ENCODE measurements at places on chromosomes 11 and 22.

- DNase-seq: no peak
Observed at GRCh38 chr11:129323896-129324502, 51.6 kb upstream of the BARX2 start.

- no peak for DNase-seq
Observed at GRCh38 chr11:67500831-67501715, 4.1 kb downstream of the PITPNM1 start.

DNA sequence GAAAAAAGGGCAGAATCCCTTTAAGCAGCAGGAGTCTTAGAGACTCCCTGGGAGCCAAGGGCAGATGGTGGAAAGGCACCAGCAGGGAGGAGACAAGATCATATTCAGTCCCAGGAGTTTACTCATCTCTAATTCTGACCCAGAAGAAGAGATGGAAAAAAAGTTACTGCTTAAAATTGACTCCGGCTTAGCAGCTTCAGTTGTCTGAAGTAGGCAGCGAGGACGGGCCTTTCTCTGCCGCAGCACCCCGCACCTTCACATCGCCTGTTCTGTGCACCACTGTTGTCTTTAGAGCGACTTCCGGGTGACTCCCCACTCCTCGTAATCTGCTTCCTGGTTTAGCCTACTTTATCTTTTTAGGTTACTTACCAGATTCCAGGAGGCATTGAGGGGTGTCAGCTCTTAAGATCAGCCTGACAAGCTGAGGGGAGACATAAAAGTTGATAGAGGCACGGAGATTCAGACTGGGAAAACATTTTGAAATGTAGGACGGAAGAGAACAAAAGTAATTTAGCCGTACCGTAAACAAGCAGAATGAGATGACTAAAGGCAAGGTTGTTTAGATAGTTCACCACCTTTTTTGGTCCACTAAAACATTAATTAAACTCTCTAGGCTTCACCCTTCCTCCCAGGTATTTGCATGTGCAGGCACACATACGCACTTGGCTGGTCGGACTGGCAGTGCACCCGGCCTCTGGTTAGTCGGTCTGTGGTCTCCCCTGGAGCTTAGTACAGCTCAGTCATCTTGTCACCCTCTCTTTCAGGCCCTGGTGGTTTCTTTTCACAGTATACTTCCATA lies 74.3 kb downstream of the CECR2 start:
- DNase-seq: no peak

DNA sequence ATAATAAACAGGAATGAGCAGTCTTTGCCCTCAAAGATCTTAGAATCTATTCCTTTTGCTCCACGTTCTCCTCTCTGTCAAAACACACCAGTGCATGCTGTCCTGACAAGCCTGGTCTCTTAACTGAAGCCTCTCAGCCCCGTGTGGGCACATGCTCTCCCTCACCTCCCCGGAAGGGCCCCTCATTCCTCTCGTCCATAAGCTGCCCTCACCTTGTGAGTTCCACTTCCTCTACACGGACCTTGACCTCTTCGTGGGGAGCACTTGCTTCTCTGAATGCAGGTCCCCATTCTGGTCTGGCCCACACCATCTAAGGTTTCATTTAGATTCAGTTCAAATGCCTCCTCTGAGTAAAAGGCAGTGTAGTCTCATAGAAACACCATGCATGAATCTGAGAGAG lies 412.3 kb upstream of the SYN3 start:
- no peak for DNase-seq

DNA sequence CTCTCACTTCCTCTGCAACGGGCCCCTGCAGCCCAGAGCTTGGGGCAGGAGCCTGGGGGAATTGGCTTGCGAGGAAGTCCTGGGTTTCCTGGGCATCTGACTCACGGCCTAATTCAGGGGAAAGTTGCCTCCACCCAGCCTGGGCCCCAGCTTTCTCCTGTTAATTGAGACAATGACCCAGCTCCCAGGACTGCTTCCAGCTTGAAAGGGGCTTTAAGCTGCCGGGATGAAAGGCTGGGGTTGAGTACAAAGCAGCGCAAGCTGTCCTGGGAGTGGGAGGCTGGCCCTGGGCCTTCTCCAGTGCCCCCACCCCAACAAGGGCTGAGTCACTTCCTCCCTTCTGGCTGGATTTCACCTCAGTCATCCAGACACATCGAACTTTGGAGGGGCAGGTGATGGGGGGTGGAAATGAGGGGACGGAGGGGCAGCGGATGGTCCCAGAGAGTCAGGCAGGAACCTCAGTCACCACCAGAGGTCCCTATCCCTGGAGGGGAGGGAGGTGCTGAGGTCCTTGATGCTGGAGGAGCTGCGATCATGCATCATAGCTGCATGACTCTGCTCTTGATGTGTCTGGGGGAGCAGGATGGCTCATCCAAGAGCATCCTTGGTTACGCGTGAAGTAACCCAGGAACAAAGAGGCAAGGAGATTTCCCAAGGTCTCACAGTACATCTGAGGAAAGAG lies 30.1 kb upstream of the OAF start:
- peak; percentile 15 for DNase-seq

GRCh38 chr11:28767574-28767973 lies 659.4 kb downstream of the METTL15 start:
- DNase-seq: no peak

DNA sequence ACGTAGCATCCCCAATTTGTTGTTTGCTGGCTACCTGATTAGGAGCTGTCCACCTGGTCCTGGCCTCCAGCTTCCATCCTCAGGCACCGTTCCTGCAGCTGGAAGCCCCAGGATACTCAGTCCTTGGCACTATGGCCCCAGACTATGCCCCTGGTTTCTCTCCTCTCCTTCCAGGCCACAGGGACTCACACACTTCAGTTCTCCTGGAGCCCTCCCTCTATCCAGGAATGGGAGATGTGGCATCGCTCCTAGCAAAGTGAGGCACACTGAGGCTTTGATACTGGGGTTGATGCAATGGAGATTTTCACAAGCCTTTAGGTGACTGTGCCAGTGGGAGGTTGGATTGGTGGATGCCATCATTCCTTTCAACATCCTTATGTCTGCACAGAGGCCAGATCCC lies 142.8 kb upstream of the B3GAT1 start:
- DNase-seq: peak; percentile 3

- no peak for DNase-seq
Observed at GRCh38 chr11:58999291-58999680, 60.0 kb downstream of the GLYATL1 start.

DNA sequence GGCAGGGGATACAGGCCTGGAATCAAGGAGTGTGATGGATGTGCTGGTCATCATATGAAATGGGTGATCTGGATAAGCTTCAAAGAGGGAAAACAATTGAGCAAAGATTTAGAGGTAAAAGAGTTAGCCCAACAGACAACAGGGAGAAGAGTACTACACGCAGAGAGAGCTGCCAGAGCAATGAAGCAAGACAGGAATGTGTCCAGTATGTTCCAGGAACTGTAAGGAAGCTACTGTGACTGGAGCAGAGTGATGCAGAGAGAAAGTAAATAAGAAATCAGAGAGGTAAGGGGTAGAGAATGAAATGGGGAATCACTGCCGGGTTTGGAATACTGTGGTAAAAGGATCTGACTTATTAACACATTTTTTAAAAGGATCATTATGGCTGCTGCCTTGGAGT lies 255.1 kb downstream of the DCDC1 start:
- DNase-seq: no peak

- no peak for DNase-seq
Observed at GRCh38 chr11:102497061-102497460, 33.5 kb downstream of the MMP7 start.

- DNase-seq: peak; percentile 83
Observed at GRCh38 chr11:123577081-123577598, 77.3 kb downstream of the SCN3B start.

DNA sequence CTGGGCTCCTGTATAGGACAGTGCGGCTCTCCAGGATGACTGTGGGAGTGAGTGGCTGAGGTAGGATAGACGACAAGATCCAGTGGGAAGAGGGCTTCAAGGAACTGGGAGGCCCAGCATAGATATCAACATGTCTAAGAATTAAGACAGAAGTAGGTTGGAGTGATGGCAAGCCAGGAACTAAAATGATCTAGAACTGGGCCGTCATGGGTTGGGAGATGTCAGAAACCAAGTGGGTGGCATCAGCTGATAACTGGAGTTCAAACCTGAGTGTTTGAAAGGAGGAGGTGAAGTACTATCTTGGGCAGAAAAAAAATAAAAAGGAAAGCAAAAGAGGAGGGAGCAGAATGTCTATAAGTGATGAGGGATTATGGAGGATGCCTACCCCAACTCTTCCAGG lies 7.1 kb upstream of the MEN1 start:
- DNase-seq: no peak

DNA sequence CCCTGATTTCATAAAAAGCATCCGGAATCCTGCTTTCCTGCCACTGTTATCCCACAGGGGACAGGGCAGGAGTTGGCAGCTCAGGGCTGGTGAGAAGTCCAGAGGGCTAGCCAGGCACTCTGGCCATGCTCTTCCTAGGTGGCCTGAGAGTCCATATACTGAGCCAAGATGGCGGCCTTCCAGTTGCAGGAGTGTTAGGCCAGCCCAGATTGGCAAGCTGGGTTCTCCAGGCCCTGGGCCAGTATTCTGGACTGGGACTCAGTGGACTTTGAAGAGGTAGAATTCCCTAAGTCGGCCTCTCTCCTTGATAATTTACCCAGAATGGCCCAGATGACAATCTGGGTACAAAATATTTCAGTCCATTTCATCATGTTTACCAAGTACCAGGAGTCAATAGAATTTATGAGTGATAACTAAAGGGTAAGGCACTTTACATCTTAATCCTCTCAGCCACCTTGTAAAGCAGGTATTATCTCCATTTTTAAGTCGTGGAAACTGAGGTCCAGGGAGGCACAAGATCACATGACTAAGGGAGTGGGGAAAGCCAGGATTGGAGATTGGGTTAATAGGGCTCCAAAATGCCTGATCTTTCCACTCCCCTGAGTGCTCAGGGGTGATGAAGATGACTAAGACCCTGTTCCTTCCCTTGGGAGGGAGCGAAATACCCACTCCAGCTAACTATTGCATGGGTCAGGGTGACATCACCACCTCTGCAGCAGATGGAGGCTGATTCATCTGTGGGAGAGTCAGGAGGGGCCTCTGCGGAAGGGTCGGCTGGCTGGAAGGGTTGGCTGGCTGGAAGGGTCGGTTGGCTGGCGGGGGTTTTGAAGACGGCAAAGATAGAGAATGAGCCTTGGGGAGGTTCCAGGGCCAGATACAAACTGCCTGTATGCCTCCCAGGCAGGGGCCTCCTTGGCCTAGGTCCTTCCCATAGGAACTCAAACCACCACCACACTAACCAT lies 1.2 kb upstream of the MICALL1 start:
- DNase-seq: peak; percentile 27

DNA sequence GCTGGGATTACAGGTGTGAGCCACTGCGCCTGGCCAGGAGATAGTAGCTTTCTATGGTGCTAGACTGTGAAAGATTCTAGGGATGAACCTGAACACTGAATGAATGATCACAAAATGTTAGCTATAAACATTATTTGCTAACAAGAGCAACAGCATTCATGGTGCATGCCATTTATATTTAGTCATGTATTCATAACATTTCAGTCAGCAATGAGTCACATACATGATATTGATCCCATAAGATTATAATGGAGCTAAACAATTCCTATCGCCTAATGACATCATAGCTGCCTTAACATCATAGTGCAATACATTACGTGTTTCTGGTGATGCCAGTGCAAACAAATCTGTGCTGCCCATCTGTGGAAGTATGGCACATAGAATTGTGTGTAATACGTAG lies 164.1 kb downstream of the ARHGAP42 start:
- DNase-seq: no peak

- no peak for DNase-seq
Observed at GRCh38 chr11:121721961-121722360, 269.2 kb upstream of the SORL1-AS1 start.

DNA sequence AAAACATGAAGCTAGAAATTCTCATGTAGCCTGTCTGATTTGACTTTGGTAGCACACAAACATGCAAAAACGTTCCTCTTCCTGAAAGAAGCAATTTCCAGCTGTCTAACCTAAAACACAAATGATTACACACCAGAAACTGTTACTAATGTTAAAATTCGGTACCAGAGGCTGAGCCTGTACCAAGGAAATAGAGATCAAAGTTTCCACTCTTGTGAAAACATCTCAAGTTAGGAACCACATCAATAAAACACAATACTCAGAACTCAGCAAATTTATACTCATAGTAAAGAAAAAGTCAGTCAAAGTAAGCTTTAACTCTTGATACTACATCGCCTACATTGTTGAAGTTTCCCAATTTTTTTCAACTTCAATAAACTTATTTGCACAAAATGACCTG lies 107.8 kb downstream of the FCHSD2 start:
- no peak for DNase-seq

DNA sequence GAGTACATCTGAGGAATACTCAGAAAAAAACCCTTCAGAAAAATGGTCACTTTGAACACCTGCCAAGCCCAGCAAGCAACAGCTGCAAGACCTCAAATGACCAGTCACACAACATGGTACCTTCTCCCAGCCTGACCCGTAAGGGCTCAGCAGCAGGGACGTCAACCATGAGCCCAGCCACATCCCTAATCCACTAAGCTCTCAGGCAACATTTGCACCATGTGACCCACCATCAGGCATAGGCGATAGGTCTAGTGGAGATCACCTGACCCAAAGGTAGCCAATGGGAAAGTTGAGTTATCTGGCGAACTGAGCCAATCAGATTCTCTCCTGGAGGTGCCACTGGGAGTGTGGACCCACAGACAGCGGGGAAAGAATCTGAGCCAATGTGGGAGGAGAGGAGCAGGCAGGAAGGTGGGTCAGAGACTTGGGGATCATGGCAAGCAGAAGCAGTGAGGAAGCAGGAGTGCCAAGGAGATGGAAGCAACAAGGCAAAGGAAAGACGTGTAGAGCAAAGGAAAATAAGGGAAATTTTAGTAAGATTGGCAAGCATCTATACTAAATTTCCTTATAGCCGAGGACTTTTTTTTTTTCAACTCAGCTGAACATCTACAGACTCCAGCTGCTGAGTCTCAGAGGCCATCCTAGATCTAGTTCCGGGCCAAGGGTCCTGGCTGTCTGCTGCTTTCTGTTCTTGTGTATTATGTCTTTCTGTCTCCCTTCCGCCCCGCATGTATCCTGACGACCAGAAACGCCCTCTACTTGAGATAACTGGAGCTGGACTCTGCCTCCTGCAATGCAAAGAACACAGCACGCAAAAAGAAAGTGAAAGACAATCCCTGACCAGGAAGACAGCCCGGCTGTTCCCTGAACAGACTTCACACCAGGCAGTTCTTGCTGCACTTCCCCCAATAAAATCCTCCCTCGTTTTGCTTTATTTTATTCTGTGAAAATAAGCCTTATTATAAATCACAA lies 11.0 kb upstream of the PLAAT2 start:
- no peak for DNase-seq

- no peak for DNase-seq
Observed at GRCh38 chr11:12222055-12222792, 111.8 kb downstream of the MICAL2 start.

DNA sequence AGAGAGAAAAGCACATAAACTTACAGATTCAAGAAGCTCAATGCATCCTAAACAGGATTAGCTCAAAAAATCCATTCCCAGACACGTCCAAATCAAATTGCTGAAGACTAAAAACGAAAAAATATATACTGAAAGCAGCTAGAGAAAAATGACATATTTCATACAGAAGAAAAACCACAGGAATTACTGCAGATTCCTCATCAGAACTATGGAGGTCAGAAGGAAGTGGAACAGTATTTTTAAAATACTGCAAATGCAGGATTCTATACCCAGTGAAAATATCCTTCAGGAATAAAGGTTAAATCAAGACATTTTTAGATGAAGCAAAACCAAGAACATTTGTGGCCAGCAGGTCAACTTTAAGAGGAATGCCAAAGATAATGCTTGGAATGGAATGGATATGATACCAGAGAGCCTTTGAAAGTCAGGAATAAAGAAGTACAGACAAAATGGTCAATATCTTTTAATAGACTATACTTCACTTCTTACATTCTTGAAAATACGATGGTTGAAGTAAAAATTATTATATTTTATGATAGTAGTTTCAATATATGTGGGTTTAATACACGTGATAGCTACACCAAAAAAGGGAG lies 352.9 kb downstream of the CTTN start:
- no peak for DNase-seq
